ENCODE measurements at places on chromosomes 4 and X.

GRCh38 chrX:48958635-48959094, 1.3 kb upstream of the OTUD5 start:
- DNase-seq, result no peak

- DNase-seq, result no peak
Observed at GRCh38 chrX:143121477-143121876, 95.7 kb downstream of the SPANXN4 start.

DNA sequence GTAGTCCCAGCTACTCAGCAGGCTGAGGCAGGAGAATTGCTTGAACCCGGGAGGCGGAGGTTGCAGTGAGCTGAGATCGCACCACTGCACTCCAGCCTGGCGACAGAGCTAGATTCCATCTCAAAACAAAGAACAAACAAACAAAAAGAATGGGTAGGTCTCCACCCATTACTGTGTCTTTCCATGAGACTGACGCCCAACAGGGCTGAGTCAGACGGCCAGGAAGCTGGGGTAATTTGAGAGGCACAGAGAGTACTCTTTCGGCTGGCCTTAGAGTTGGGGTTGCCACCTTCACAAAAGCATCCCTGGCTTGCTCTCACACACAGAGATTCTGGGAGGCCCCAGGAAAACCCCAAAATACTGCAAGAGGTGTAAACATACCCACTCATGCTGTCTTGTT, 72.0 kb upstream of the DHRSX start:
- no peak for DNase-seq

- no peak for DNase-seq
Observed at GRCh38 chrX:140091125-140091886, 126.0 kb upstream of the CXorf66 start.

- no peak for DNase-seq
Observed at GRCh38 chrX:75211976-75212375, 55.9 kb upstream of the ABCB7 start.

DNA sequence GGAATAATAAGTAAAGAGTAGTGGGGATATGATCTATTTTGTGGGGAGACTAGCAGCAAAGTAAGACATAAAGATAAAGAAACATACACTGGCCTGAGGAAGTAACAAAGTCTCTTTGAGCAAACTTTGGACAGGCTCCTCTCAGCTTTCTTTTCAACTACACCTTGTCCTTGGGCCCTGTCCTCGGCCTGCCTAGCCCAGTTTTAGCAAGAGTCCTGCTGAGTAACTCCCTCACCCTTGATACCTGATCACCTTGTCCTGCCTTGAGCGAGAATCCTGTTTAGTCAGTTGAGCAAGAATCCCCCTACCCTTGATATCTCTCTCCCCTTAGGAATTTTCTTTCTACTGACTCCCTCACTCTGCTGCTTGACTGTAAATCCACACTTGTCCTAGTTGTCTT, 11.5 kb downstream of the HNRNPH2 start:
- DNase-seq, result no peak

- no peak for DNase-seq
Observed at GRCh38 chr4:183659872-183660242, 764 bp downstream of the TRAPPC11 start.

- DNase-seq, result no peak
Observed at GRCh38 chr4:63757929-63758328, 651.3 kb downstream of the TECRL start.

GRCh38 chr4:175635546-175635945, 176.5 kb downstream of the GPM6A start:
- no peak for DNase-seq

DNA sequence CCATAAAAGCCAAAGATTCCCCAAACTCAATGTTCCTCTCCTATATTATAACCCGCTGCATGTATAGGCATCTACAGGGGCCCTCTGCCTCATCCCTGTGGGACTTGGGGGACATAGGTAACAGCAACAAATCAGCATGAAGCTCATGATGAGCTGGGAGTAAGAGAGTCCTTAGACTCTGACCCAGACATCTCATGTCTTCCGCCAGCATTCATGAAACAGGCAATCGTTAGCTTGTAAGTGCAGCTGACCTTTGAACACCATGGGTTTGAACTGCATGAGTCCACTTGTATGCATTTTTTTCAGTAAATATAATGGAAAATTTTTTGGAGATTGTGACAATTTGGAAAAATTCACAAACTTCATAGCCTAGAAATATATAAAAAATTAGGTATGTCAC, 10.4 kb upstream of the SCOC start:
- DNase-seq, result no peak

- no peak for DNase-seq
Observed at GRCh38 chrX:34470507-34470906, 186.6 kb downstream of the TMEM47 start.

- no peak for DNase-seq
Observed at GRCh38 chrX:119945481-119945880, 1.9 kb upstream of the NKAP start.

DNA sequence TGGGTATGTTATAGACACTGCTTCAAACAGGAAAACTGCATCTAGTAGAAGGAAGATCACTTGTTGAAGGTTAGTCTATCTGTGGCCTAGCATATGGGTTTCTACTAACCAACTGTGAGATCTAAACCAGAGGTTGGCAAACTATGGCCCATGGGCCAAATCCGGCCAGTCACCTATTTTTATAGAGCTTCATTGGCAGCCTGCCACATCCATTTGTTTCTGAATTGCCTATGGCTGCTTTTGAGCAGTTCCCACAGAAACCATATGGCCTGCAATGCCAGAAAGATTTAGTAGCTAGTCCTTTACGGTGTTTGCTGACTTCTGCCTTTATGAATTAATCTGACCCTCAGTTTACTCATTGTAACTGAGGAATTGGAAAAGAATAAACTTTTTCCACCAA, 71.1 kb downstream of the MID1 start:
- no peak for DNase-seq

DNA sequence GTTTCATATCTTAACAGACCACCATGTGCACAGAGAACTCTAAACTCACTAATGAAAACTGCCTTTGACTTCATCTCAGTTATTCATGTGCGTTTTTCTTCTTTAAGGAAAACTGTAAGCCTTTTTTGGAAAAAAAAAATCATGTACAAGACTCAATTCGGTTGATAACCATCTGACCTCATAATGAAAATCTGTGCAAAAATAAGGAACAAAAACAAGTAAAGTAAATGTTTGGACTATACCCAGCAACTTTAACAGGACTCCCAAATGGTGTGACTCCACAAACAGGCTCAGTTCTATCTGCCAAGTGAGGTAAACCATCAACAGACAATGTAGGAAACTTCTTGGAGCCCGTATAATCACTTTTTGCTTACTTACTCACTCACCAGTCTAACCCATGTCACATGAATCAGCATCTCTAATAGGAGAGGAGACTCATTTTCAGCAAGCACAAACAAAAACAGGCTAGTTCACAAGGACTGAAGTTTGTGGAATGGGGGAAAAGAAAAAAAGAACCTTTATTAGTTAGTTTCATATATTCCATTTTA, 9.3 kb downstream of the APOO start:
- DNase-seq, result no peak

DNA sequence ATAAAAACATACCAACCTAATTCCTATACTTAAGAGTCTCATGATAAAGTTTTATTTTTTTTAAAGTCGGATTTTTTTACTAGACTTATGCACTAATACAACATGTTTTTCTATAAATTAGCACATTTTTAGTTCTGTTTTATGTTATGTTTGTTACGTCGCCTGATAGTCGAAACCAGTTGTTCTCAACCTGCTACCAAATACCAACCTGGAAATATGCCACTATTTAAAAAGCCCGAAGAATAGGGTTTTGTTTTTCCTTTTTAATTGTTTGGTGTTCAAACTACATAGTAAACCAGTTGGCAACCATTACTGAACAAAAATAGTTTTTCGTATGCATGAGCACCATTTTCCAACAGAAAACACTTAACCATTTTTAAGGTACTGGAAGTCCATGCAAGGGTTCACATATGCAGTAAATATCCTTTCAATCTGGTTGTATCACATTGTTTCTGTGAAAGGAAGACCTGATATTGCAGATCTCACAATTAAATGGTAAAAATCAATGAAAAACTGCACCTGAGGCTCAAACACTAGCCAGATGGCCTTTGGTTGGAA, 1.4 kb downstream of the WDFY3 start:
- no peak for DNase-seq

- DNase-seq, result no peak
Observed at GRCh38 chr4:81737865-81738559, 266.3 kb upstream of the RASGEF1B start.

DNA sequence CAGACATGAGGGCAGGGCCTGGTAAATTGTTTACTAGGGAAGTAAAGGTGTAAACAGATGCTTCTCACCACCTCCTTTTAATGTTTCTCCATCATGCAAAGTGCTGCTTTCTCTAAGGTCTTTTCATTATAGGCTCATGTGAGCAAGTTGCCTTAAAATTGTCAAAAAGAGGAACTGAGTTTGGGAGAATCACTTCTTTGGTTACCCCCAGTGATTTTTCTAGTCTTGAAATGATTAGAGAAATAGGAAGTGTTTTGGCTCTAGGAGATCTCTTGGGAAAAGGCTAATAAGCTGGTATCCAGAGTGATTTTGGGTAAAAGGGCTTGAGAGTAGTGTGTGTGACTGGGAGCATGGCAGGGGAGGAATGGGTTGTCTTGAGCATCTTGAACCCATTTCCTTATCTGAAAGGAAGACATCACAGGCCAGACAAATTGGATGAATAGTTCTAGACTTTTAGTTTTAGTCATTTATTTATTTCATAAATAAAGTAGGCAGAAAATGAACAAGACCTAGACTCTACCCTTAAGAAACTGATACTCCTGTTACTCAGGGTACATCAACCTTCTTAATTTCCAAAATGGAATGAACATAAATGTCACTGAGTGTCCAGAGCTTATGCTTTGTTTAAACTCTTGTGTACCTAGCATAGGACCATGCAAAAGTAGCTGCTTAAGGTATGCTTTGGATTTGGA, 14.2 kb downstream of the GRPR start:
- DNase-seq, result no peak

- no peak for DNase-seq
Observed at GRCh38 chr4:1109898-1110506, 3.4 kb downstream of the RNF212 start.

GRCh38 chrX:39445336-39445735, 644.1 kb downstream of the MID1IP1 start:
- no peak for DNase-seq

DNA sequence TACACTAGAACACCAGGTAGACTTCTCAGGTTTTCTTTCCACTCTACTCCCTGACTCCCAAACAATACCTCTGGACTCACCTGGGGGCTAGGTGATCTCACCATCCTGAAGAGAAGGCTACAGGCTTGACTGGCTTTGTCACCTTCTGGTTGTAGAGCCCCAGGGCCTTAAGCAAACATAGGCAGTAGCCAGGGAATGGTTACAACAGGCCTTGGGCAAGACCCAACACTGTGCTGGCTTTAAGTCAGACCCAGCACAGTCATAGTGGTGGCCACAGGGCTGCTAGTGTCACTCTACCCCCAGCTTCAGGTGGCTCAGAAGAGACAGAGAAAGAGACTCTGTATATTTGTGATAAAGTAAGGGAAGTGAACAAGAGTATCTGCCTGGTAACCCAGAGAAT, 118.1 kb upstream of the EMCN start:
- no peak for DNase-seq

DNA sequence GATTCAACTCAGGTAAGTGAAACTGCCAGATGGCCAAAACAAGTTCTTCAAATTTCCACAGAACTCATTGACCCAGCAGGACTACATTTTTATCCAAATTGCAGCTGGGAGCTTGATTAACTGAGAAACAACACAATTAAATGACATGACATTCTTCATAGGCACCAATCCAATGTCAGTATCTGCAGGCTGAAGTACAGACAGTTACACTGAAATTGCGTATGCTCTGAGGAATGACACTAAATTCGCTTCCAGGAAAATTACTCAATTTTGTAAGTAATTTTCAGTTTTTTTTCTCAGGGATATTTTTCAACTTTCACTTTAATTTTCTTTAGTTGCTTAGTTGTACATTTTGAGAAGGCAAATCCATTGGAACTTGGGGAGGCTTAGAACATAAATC, 4.5 kb downstream of the C1GALT1C1 start:
- no peak for DNase-seq

DNA sequence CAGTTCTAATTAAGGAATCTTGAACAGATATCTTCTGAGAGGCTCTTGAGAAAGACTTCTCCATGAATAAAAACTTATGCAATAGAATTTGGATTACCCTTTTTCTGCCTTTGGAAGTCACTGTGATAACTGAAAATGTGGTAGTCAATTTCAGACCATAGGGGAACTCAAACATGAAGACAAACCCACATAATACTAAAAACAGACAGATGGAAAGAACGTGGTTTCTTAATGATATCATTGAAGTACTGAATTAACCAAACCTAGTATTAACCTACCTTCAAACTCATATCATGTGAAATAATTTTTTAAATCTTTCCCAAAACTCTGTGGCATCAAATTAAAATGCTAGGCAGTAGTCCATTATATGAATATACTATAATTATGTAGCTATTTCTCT, 153.5 kb downstream of the CAMK2D start:
- DNase-seq, result no peak

DNA sequence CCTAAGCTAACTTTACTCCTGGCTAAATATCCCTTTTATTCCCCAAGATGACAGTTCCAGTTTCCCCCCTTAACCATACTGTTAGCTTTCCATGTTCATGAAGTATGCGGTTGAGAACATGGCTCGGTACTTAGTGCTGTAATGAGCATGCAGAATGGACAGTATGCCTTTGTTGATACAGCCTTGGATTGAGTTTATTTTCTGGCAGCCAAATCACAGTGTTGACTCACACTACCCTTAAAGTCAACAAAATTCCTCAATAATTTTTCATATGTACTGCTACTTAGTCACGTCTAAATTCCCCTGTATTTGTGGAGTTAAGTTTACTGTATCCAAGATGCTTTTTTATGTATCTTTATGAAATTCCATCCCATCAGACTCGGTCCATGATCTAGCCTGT, 1.4 kb upstream of the VEGFC start:
- no peak for DNase-seq

DNA sequence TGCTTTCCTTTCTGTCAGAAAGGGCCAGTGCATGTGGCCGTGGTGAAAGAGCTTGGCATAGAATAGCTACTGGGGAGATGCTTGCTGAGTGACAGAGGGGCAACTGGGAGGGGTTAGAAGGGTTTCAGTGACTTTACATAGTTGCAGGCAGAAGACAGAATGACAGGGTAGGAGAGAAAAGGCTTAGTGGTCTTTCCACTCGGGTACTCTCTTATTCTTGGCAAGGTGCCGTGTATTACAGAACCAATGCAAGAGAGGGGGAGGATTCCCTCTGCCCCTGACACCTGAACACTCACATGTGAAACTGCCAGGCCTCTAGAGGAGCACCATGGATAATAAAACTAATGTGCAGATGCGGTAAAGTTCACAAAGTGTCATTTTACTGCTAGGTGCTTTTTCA, 228.2 kb downstream of the MGST2 start:
- no peak for DNase-seq
